ENCODE measurements at places on chromosomes 16 and 17.

GRCh38 chr16:69089091-69089910, 16.2 kb upstream of the HAS3 start:
- no peak for DNase-seq

GRCh38 chr16:1206326-1206725, 18.7 kb downstream of the TPSG1 start:
- no peak for DNase-seq

DNA sequence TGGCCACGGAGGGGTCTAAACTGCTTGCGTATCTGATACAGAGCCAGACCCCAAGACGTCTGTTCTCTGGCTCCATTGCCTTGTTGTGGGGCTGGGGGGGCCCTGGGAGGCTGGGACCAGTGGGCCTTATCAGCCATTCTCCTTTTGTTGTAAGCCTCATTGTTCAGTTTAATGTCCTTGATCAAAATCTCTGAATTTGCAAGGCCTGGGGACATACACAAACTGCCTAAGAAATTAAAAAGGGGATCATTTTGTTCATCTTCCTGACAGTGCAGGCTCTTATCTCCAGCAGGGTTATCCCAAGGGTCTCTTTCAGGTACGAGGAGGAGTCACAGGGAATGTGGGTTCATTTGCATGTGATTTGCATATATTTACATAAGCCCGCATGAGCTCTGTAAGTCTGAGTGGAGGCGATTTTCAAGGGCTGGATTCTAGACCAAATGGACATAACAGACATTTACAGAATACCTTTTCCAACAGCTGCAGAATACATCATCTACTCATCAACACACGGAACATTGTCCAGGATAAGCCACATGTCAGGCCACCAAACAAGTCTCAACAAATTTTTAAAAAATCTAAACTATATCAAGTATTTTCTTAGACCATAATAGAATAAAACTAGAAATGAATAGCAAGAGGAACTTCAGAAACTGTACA, 269.8 kb downstream of the RBFOX1 start:
- DNase-seq = no peak

DNA sequence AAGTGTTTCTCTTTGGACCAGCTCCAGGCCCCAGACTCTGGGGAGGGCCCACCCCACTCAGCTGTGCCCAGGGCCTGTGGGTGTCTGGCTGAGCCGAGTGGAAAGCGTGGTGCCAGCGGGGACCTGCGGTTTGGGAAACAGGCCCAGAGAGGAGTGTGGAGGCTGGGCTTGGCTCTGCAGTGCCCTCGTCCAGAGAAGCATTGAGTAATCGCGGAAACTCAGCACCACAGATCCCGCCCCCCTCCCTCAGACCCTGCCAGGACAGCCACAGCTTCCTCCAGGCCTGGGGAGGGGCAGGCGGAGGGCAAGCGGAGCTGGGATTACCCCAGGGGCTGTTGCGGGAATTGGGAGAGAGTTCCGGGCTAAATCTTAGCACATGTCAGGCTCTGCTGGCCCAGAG, 14.6 kb upstream of the PITPNA start:
- DNase-seq = peak; percentile 84

- DNase-seq = no peak
These were observed 163.3 kb downstream of the XYLT1 start for GRCh38 chr16:17307504-17307903.

DNA sequence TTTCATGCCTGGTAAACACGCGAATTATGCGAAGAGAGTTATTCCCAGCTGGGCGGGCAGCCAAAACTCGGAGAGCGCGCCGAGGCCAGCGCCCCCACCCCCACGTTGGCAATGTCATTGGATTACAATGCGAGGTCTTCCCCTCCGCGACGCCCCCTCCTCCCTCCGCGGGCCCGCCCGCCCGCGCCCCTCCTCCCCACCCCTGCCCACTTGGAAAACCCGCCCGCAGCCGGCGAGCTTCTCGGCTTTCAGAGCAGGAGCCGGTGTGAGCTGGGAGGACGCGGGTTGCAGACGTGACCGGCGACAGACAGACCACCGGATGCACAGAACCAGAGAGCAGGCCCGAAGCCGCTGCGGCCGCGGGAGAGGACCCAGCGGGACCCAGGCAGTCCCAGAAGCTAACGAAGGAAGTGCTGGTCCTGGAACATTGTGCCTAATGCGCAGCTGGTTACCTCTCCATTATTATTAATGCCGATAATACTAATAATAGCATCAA, 4.0 kb downstream of the NOG start:
- peak; percentile 60 for DNase-seq

- DNase-seq = no peak
These were observed 296.2 kb upstream of the IRX3 start for GRCh38 chr16:54582631-54583250.

DNA sequence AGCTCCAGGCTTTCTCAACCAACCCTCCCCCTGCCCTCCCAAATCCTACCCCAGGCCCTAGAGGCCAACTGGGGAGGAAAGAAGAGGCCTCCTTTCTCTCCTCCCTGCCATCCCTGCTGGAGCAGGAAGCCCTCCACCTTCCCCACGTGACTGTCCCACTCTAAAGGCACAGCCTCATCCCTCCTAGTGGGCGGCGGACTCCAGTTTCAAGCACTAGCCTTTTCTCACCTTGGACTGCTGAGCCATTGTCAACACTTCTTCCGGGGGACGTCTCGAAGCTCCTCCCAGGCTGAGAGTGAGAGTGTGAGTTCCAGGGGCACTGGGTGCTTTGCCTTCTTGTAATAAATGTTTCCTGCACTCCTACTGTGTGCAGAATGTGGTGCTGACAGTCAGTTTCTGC, 21.4 kb upstream of the IRX6 start:
- no peak for DNase-seq

GRCh38 chr17:15247891-15248529, 17.1 kb downstream of the PMP22 start:
- DNase-seq = peak; percentile 36

- no peak for DNase-seq
These were observed 40.3 kb upstream of the ENPP7 start for GRCh38 chr17:79690466-79690865.

DNA sequence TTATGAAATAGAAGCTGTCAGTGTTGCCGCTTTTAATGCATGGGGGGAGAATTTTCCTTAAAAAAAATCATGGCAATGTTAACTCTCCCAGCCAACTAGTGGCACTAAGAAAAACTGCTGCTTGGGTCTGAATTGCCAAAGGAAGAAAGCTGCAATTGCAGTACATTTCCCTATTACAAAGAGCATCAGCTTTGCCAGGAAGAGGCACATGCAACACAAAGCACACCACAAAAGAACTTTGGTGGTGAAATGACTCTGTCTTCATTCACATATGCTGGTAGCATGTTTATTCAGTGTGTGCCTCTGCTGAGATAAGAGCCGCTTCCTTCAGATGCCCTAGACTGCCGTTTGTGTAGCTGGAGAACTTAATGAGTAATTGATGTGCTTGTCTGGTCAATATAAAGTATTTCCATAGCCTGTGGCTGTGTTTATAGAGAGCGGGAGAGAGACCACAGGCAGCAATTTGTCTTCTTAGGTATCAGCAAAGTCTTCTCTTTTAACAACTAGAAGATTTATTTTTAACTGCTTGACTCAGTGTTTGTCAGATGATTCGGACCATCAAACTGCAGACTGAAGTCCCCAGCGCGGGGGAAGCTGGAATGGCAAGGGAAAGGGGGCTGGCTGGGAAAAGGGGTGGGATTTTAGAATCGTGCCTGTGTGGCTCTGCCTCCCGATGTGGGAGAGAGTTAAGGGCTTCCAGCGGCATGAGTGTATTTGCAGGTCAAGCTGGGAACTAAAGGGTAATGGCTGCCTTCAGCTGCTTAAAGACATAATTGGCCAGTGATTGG, 115.1 kb downstream of the MRTFB start:
- DNase-seq = peak; percentile 65

DNA sequence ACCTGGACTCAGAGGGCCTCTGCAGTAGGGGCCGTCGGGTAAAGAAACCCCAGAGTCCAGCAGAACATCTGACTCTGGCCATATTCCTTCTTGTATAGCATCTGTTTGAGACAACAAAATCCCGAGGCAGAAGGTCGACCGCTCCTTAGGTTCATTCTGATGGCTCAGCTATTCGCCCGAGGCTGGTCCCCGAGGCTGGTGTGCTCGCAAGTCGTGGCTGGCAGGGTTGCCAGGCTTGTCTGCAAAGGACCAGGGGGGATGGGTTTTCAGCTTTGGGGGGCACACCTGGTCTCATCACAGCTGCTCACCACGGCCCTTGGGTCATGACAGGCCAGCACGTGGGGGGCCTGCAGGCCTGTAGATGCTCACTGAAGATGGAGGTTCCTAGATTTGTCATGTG, 119.1 kb downstream of the BANP start:
- DNase-seq = no peak

- DNase-seq = no peak
These were observed 11.7 kb downstream of the GJD3 start for GRCh38 chr17:40352779-40353394.

All from ELR (cell line).